Left ventricle myocardium superior (tissue), 1 donor: ENCODE measurements at places on chromosomes 11 and 22.

- DNase-seq: no peak
These were observed 86.0 kb downstream of the MAML2 start for GRCh38 chr11:96257036-96257435.

- DNase-seq: no peak
These were observed 62.0 kb downstream of the CCDC34 start for GRCh38 chr11:27300974-27301373.

- DNase-seq: no peak
These were observed 101.4 kb downstream of the SYT9 start for GRCh38 chr11:7353100-7353499.

DNA sequence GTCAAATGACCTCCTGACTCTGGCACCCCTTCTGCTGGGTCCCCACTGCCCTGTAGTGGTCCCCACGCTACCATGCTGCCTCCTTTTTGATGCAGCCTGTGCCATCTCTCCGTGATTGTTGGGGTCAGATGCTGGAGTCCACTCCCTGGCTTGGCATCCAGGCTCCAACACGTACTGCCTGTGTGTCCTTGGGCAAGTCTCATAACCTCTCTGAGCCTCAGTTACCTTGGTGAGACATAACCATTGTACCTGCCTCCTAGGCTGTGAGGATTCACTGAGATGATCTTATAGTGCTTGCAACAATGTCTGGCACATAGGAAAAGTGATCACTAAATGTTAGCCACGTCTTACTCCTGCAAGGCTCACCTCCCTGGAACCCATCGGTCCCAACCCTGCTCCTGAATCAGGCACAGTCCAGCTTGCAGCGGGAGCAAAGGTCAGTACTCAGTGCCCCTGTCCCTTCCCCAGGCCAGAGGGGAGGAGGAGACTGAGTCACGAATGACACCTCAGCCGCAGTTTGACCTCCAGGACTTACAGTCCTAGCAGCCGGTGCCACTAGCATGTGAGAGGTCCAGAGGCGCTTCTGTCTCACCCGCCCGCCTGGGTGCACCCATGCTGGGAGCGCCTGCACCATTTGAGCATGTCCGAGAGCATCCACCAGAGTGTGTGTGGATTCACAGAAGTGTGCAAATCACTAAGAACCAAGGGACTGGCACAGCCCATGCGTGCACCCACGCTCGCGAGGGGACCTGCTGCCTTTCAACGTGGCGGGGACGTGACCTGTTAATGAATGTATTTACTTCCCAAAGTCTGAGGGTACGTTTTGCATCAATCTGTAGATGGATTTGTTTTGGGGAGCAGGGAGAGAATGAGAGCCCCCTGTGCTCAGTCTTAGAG lies 3.0 kb upstream of the APOA4 start:
- DNase-seq: no peak

GRCh38 chr11:112543390-112543789 lies 282.7 kb upstream of the PLET1 start:
- no peak for DNase-seq

GRCh38 chr11:44029507-44029845 lies 18.3 kb upstream of the ACCSL start:
- no peak for DNase-seq

- DNase-seq: no peak
These were observed 65.4 kb downstream of the PPP6R3 start for GRCh38 chr11:68525930-68526329.

- no peak for DNase-seq
These were observed 10.1 kb downstream of the AIP start for GRCh38 chr11:67492801-67493547.

GRCh38 chr11:35192347-35192746 lies 53.4 kb downstream of the CD44 start:
- DNase-seq: peak; percentile 62

GRCh38 chr11:10359171-10359570 lies 54.3 kb downstream of the ADM start:
- no peak for DNase-seq

- DNase-seq: peak; percentile 41
These were observed at the start of gene MPZL2 for GRCh38 chr11:118263695-118264568. Gene MPZL2 (minus strand): TSS chr11:118264297. CDS start chr11:118264153, 144 bp downstream.

DNA sequence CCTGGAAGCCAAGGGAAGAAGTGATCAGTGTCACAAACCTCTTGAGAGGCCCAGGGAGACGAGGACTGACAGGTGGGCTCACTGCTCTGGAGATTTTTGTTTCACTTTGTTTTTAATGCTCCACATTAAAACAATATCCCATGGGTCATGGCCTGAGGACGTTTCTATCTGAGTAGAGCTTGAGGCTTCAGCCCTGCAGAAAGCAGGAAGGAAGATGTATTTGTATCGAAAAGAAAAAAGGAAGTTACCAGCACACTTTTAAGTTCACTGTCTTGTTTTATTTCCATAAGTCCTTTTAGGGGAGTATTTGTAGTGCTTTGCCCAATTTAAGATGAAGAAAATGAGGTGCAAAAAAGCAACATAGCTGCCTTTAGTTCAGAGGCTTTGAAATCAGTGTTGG lies 191.1 kb downstream of the GRIK4 start:
- no peak for DNase-seq

DNA sequence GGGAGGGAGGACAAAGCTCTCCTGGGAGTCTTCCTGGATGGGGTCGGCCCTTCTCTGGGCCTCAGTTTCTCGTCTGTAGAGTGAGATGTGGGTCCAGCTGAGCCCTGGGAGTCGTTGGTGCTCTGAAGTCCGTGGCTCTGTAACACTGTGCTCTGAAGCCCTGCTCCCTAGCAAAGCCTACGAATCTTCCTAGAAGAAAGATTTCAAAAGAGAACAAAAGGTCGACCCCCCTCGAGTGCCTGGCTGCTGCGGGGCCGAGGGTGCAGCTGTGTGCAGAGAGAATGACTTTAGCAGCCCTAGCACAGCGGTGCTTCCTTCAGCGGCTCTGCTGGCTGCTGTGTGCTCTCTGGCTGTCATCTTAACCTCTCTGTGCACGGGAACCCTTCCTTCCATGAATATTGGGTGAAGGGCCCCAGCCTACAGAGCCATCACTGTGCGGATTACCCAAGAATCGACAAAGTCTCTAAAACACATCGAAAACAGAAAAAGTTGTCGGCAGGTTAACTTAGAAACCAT lies 10.7 kb downstream of the ANO1 start:
- DNase-seq: no peak

DNA sequence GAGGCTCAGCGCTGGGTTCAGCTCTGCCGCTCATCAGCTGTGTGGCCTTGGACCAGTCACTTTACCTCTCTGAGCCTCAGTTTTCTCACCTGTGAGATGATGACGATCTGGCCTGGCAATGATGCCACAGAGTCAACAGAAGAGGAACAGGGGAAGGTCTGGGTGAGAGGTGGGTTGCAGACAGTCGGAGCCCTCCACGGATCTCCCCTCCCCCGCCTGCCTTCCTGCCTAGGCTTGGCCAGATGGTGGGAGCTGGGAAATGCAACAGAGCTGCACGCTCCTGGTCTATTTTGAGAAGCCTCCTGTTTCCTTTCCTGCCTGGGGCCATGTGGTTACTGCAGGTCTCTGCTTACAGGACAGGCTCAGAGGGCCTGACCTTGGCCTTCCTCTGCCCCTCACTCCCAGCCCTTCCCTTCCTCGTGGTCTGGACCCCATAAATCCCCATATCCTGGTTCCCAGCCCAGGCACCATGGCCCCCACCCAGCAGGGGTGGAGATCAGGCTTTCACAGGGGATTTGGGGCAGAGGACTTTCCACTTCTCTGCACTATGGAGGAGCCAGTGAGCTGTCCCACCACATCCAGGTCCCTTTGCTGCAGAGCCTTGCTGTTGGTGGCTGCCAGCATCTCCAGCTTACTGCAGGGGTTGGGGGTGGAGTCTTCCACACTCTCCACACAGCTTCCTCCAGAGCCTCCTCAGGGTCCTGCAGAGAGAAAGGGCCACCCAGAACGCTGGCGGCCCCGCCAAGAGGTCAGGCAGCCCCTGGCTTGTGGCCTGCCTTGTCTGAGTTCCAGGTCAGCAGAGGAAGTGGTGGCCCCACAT lies 46.9 kb downstream of the C11orf96 start:
- DNase-seq: peak; percentile 83

DNA sequence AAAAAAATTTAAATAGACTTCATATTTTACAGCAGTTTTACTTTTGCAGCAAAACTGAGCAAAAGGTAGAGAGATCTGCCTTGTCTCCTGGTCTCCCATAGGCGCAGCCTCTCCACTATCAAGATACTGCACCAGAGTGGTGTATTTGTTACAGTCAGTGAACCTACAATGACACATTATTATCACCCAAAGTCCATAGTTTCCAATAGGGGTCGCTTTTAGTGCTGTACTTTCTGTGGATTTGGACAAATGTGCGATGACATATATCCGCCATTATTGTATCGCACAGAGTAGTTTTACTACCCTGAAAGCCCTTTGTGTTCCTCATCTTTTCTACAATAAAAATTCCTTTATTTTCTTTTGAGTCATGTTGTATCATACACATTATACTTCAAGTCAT lies 153.2 kb upstream of the CCDC179 start:
- DNase-seq: no peak

DNA sequence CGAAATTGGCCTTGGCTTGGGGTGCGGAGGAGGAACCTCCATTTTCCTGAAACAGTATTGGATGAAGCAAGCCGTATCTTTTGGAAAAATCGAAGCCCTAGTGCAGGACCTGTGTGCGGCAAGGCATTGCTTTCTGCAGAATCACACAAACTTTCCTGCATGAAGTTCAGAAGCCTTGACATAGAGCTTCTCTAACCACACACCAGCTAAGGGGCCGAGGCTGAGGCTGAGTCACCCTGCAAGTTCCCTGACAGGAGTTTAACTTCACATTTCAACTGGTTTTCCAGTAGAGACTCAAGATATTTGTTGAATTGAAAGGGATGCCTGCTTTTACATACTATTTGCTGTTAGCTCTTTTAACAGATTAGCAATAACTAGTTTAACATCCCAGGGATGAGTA lies 67.8 kb downstream of the TCF20 start:
- no peak for DNase-seq

DNA sequence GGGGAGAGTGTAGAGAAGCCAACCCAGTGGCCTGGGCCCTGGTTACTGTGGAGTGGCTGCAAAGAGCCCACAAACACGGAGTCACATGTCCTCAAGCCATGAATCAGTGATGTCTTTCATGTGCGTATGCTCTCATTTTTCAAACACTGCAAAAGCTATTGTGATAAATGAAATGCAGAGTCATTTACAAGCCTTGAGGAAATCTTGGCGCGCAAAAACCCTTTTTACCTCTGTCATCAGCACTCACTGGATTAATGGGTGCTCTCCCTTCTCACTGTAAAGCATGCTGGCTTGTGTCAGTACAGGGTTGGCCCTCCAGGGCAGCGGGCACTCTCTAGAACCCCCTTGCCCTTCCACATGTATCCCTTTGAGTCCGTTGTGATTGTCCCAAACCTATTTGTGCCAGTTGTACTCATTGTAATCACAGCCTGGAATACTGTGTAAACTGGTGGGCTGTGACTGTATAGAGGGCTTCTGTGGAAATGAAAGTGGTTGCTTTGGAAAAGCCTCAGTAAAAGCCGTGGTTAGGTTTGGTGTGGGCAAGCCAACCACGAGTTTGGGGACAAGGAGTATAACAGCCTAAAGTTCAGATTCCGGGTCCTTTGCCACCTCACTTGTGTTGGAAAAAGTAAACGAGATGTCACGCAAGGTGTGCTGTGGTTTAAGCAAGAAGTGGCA lies 10.4 kb downstream of the GNAZ start:
- no peak for DNase-seq

- DNase-seq: no peak
These were observed 691.6 kb downstream of the ETS1 start for GRCh38 chr11:127895776-127896175.

GRCh38 chr22:35582861-35583670 lies 34.1 kb downstream of the MB start:
- peak; percentile 63 for DNase-seq

DNA sequence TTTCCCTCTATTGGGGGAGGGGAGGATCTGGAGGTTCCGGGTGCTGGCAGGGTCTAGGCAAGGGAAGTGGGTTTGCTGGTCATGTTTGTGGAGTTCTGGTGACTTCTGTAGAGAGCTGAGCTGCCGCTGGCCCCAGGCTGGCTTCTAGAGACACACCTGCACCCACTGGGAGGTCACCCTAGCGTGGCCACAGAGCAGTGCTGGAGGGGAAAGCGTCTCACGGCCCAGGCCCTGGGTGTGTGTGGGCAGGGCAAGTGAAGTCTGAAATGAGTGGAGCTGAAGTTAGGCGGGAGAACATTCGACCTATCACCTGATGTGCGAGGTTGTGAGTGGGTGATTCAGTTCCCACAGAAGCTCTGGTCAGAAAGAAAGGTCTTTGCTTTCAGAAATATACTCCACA lies 27.9 kb downstream of the SMIM38 start:
- DNase-seq: no peak

GRCh38 chr22:40626851-40627250 lies 9.7 kb downstream of the MRTFA start:
- no peak for DNase-seq

- peak; percentile 41 for DNase-seq
These were observed 1.7 kb downstream of the SEZ6L start for GRCh38 chr22:26170795-26171580.

DNA sequence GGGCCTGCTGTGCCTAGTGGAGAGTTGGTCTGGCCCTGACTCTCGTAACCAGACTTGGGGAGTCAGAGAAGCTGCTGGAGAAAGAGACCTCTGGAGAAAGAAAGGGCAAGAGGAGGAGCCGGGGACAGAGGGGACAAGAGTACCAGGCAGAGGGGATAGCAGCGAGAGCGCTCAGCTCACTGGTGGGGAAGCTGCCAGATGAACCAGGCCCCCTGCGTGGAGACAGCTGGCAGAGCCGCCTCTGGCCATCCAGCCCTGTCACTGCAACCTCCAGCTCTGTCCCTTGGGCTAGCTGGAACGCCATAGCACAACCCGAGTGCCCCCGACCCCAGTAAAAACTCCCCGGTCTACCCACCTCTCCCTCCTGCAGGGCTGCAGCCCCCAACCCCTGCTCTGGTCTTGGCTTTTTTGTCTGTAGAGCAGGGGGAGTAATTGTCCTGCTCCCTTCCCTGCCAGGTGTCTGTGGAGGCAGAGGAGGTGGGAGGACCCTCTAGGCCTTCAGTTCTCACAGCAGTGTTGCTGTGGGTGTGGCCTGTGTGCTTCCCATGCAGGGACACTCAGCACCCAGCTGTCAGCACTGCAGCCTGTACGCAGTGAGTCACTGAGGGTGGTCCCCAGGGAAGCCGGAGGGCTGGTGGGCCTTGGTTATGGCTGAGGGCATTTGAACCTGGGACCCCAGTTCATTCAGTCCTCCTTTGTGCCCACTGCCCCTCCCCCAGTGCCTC lies 4.8 kb upstream of the SUN2 start:
- DNase-seq: no peak

DNA sequence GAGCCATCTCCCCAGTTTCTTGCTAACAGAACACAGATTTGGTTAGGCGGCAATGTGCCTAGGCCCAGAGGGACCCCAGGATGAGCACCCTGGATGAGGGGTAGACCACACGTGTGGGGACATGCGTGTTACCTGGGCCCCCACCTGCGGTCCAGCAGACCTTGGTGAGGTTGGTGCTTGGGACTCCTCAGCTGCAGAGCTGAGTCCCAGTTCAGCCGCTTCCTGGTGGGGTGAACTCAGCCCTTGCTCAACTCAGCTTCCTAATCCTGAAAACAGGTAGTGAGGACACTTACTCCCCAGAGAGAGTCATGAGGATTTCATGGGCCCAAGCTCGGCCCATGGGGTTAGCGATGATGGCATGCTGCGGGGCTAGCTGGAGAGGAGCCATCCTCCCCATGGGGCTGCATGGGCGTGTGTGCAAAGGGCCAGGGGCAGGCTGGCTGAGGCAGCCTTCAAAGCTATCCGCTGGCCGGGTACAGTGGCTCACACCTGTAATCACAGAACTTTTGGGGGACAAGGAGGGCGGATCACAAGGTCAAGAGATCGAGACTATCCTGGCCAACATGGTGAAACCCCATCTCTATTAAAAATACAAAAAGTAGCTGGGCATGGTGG lies 46.9 kb upstream of the SHISAL1 start:
- DNase-seq: peak; percentile 18

- DNase-seq: no peak
These were observed 15.3 kb upstream of the APOL3 start for GRCh38 chr22:36175892-36176291.
